ENCODE measurements at places on chromosomes 2 and 18.
A peak's percentile ranks its signal among the peaks of the same experiment; 100 is the strongest.

DNA sequence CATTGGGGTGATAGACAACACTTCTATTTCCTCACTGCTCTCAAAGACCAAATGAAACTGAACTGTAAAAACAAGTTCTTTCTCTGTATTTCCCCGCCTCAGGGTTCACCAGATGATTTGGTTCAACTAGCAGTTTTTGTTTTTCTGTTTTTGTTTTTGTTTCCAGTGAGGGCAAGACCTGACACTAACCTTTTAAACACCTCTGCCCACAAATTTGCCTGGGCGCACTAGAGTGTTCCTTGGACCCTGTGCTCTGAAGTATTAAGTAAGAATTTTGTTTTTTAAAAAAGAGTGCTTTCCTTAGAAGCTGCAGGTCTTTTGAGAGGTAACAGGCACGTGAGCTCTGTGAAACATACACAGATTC, 92.9 kb downstream of the DYSF start:
- no peak for DNase-seq

GRCh38 chr2:120854014-120854620, 118.4 kb downstream of the GLI2 start:
- DNase-seq = no peak

GRCh38 chr2:109701362-109701761, 87.2 kb downstream of the SOWAHC start:
- no peak for DNase-seq

DNA sequence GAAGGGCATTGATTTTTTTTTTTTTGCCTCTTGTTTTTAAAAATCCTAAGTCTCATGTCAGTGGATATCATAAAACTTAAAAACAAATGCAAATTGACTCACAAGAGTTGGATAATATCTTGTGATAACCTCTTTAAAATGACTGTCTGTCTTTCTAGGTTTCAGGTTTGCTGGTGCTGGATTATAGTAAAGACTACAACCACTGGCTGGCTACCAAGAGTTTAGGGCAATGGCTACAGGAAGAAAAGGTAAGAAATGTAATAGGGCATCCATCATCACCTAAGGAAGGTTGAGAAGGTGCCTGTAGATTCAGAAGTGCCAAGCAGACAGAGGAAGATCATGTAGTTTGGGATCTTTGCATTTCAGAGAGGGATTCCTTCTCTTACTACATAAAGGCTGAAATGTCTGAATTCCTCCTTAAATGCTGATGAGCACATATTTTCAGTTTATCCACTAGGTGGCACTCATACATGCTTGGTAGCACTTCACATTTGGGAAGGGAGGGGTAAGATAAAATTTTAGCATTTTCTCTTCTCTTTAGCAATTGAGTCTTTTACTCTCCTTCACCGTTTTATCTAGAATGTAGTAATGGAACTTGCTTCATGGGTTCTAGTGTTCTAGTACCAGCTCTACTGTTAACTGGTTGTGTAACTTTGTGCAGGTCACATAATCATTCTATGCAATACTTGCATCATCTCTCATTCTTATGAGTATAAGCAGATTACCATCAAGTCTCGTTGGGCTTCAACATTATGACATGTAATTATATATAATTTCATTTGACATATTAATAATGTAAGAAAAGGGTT, 21.1 kb downstream of the CPS1 start:
- DNase-seq = peak; percentile 16

DNA sequence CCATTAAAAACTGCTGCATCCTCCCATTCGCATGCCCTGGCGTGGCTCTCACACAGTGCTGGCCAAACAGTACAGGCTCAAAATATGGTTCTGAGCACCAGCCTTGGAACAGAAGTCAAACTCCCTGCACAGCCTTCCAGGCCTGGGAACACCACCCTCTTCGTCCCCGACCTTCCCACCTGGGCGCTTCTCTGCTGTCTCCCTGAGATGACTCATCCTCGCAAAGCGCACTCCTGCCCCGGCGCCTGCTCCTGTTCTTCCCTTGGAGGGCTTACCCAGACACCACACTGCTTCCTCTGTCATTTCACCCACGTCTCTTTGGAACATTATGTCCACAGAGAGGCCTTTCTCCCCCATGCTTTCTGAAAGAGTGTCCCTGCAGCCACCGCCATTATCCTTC, 172.7 kb downstream of the L3MBTL4 start:
- DNase-seq = no peak

DNA sequence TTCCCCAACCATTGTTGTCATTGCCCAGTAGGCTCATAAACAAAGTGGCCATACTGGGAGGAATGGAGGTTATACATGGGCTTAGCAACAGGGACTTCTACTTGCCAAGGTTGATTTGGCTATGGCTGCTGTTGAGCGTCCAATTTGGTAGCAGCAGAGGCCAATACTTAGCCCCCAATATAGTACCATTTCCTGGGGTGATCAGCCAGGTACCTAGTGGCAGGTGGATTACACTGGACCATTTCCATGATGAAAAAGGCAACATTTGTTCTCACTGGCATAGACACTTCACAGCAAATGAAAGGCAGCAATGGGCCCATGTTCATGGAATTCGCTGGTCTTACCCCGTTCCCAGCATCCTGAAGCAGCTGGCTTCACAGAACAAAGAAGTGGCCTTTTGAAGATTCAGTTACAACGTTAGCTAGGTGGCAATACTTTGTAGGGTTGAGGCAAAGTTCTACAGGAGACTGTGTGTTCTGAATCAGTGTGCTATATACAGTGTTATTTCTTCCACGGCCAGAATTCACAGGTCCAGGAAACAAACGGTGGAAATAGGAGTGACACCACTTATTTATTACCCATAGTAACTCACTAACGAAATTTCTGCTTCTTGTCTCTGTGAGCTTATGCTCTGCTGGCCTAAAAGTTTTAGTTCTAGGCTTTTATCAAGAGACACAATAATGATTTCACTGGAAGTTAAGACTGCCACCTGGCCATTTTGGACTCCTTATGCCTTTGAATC, 37.5 kb downstream of the FBXO11 start:
- DNase-seq = no peak

- DNase-seq = no peak
Observed at GRCh38 chr2:10778724-10779115, 33.9 kb downstream of the PDIA6 start.

DNA sequence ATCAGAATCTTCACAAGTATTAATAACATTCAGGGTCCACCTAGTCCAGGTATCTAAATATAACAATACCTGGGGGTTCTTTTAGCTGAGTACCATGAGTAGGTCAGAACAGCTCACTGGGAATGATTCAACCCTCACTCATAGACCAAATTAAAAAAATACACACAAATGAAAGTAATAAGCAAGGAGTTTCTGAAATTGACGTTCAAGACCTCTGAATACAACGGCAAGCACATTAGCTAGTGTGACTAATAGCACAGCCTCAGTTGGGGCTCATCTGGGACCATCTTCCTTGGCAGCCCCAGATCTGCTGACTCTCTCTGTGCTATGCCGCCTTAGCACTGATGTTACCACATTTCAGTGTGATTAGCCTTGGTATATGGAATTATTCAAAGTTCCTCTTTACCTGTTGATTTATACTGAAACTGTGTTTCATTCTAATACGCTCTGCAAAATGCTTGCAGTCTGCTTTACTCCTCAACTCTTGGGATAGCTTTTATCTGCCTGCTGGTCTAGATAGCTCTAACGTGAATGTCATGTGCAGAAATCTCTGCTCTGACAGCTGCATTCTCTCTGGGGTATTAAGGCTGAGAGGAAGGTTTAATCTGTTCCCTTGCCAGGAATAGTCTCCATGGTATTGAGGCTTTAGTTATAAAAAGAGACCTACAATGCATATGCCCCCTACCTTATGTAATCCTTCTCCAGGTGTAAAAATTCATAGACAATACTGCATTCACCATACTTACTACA, 153.3 kb downstream of the METTL4 start:
- no peak for DNase-seq

DNA sequence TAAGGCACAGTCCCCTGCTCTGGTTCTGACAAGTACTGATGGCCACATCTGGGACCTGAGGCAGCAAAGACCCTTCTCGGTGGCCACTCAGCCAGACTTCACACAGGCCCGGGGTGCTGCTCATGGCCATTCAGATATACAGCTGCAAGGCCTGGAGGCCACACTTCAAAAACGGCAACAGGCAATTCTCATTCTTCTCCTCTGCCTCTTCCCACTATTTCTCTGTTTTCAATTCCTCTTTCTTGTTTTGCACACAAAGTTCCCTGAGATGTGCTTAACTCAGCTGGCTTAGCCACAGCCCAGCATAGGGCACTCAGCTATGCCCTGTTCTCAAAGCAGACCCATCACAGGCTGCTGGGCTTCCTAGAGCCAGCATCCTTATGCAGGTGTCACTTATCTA, 29.9 kb downstream of the PTPN18 start:
- no peak for DNase-seq

DNA sequence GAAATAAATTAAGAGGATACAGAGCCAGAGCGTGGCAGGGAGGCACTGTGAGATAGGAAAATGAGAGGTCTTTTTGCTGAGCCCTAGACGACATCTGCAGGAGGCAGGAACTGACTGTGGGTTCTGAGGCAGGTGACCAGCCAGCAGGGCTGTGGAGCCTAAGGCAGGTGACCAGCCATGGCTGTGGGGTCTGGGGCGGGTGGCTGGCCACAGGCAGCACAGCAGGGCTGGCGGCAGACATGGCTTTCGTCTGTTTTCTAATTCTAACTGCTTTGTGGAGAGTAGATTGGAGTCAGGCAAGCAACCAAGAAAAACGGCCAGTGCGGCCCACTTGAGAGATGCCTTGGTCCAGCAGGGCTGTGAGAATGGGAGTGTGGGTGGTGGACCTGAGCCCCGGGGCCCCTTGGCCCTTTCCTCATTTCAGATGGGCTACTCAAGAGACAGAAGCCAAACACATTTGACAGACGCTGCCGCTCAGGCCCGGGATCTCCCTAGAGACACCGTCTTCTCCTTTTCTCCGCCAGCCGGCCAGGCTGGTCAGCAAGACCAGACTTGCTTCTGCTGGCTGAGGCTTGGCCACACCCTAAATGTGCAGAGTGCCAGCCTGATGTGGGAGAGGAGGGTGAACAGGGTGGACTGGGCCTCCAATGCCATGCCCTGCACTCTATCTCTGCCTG, 19.7 kb upstream of the GNAL start:
- no peak for DNase-seq

DNA sequence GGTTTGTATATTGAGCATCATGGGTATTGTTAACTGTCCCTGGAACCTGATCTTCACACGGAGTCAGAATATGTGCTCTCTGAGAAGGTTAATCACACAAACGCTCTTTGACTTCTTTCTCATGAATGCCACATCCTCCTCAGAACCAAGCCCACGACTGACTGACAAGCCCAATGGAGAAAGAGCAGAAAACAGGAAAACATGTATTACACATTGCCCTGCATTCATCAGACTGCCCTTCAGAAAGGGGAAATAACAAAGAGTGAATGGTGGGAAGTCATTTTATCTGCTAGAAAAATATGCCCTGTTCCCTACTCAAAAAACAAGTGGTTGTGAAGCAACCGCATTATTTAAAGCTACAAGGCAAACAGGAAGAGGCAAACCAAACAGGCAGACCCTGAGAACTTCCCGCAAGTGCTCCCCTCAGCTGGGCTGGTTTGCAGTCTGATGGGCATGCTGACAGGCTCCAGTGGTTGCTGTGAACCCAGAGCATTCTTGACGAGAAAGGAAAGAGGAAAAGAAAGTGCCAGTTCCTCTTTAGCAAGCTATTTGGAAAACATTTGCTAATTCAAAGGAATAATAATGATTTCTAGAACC, 172.9 kb upstream of the SETBP1 start:
- no peak for DNase-seq

GRCh38 chr2:172394002-172394401, 33.4 kb upstream of the ITGA6 start:
- no peak for DNase-seq

DNA sequence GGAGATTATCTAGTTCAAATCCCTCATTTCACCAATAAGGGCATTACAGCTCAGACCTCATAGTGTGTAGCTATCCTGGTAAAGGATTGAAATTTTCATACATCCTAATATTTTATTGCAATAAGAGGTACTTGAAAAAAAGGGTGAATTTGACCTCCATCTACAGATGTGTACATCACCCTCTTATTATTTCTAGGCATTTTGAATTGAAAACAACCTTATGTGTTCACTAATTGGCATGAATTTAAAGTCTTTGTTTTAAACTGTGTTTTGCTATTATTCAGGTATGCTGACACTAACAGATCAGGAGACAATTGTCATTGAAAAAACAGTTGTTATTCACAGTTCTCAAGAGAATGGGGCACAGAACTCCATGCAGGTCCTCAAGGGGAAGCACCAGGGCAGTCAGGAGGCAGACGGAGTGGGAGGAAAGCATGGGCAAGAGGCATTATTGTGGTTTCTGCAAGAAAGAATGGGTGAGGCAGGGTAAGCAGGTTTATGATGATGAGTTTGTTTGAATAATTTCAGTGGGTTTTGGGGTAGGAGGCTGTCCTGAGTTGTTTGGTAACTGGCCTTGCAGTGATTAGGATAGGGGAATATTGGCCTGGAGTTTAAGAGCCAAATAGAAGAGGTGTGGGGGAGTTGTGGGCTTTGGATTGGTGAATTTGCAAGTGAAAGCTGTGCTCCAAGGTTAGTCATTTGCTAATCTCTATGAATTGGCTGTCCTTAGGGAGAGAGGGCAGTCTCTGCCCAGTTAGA, 194.6 kb downstream of the GPD2 start:
- no peak for DNase-seq

GRCh38 chr18:25503567-25504081, 151.7 kb upstream of the ZNF521 start:
- no peak for DNase-seq

DNA sequence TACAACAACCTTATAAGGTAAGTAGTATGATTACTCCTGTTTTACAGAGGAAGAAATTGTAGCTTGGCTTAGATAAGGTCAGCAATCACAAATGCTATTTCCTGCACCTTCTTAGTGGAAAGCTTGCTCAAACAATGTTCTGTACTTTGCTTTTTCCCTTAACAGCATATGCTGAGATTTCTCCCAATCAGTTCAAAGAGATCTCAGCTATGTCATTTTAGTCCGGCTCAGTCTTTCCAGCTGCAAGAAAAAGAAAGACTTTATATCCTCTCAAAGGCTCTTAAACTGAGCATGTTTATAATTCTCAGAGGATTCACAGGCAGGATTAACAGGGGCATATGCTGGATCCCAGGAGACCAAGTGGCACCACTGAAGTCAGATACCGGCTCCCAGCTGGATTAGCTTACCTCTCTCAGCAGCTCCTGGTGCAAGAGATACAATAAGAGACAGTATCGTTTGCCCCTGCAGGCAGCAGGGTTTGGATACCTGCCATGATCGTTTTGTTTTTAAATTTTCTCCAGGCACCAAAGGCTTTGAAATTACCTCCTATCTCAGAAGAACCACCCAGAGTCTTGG, 29.5 kb downstream of the KIAA2012 start:
- no peak for DNase-seq

DNA sequence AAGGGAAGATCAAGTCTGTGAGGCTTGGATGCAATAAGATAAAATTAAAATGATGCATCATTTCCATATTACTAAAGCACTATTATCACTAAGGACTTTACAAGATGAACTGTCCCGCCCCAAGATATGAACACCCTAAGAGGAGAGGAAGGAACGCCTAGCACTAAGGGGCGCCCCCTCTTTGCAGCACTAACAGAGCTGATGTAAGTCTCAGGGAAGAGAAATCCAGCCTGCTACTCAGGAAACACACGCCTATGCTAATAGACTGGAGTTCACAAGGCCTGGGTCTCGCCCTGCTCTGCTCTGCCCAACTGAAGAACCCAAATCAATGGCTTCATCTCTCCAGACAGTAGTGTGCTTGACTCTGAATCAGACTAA, 6.1 kb downstream of the INO80C start:
- no peak for DNase-seq

Measured in NCI-H2081 treated with DMSO at 0.1 percent for 48 hours (cell line).